Epithelial cell of prostate (primary cell): ENCODE measurements at places on chromosomes 1 and 21.

GRCh38 chr1:40438391-40439015 lies 11.8 kb upstream of the ZFP69B start:
- no peak for DNase-seq

- DNase-seq: no peak
These were observed 4.7 kb downstream of the CELF3 start for GRCh38 chr1:151711951-151712350.

- DNase-seq: no peak
These were observed 17.3 kb downstream of the CA6 start for GRCh38 chr1:8962812-8963530.

GRCh38 chr1:197663162-197663953 lies 111.9 kb downstream of the DENND1B start:
- DNase-seq: no peak

DNA sequence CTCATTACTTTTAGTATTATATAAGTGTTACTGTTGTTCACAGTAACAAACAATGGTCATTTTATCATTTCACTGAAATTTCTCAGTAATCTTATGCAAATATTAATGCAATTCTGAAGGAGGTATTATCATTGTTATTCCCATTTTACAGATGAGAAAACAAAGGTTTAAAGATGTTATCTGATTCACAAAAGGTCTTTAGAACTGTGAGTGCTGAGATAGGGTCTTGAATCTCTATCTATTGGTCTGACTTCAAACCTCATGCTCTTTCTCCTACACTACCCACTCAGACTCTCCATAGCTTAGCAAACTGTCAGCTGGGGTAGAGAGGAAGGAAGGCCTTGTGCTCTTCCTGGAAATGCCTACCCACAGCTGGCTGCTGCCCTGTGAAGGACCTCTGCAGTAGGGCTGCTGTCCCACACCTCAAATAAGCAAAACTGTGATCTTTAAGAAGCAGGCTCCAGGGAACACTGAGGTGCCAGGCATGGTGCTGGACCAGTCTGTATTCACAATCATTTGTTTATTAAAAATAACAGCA lies 6.2 kb upstream of the OSCP1 start:
- DNase-seq: no peak

- DNase-seq: no peak
These were observed 7.3 kb upstream of the DEDD start for GRCh38 chr1:161139766-161140165.

- peak; percentile 92 for DNase-seq
These were observed 2.0 kb upstream of the RCC2 start for GRCh38 chr1:17441265-17441992.

GRCh38 chr21:14533499-14534428 lies 12.4 kb downstream of the SAMSN1 start:
- peak; percentile 68 for DNase-seq

GRCh38 chr1:203563291-203563690 lies 63.3 kb upstream of the ATP2B4 start:
- no peak for DNase-seq

GRCh38 chr1:186194107-186194756 lies 180.8 kb downstream of the TPR start:
- DNase-seq: no peak

- no peak for DNase-seq
These were observed 252.7 kb downstream of the TTLL7 start for GRCh38 chr1:83746234-83746633.

DNA sequence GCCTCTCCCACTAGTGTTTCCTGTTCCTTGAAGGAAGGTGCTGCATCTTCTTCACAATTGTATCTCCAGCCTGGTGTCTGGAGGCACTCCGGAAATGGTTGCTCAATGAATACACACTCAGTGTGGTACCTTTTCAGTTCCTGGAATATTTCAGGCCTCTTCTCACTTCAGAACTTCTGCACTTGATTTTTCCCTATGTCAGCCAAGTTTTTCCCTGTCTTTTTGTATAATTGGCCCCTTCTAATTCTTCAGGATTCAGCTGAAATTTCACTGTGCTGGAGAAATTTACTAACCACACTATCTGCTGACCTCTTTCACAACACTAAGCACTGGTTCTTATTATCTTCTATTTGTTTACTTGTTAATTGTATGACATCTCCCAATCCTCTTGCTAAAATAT lies 61.2 kb upstream of the MAP10 start:
- no peak for DNase-seq

GRCh38 chr1:23062271-23062670 lies 43.0 kb downstream of the KDM1A start:
- DNase-seq: no peak

- no peak for DNase-seq
These were observed 24.0 kb downstream of the NGF start for GRCh38 chr1:115314092-115314491.

- no peak for DNase-seq
These were observed 39.9 kb upstream of the SRSF10 start for GRCh38 chr1:24020025-24020424.

- no peak for DNase-seq
These were observed 72.5 kb downstream of the SYDE2 start for GRCh38 chr1:85128316-85128715.

DNA sequence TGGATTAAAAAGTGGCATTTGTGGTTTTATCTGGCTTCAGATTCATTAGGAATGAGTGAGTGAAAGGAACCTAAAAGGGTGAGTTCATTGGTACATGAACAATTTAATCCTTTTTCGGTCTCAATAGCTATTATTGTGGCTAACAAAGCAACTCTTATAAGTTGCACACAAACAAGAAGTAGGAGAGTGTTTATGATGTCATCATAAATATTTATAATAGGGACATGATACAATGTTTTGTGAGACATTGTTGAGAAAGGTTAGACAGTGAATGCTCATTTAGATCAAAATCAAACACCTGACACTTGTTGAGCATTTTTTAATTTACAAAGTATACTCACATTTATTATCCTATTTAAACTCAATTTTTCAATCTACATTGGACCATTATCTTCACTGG lies 363.4 kb downstream of the PDE4B start:
- no peak for DNase-seq

GRCh38 chr1:924656-925560 lies 1.2 kb downstream of the SAMD11 start:
- no peak for DNase-seq

- DNase-seq: peak; percentile 18
These were observed 1180.3 kb upstream of the B3GALT2 start for GRCh38 chr1:194366705-194367104.

GRCh38 chr1:5991381-5992025 lies 722 bp downstream of the NPHP4 start:
- DNase-seq: no peak

- no peak for DNase-seq
These were observed 94.0 kb downstream of the CCDC185 start for GRCh38 chr1:223486932-223487886.

- no peak for DNase-seq
These were observed 36.0 kb upstream of the ATP2B4 start for GRCh38 chr1:203590603-203591002.

- no peak for DNase-seq
These were observed 477.9 kb downstream of the LMO4 start for GRCh38 chr1:87806379-87807094.

DNA sequence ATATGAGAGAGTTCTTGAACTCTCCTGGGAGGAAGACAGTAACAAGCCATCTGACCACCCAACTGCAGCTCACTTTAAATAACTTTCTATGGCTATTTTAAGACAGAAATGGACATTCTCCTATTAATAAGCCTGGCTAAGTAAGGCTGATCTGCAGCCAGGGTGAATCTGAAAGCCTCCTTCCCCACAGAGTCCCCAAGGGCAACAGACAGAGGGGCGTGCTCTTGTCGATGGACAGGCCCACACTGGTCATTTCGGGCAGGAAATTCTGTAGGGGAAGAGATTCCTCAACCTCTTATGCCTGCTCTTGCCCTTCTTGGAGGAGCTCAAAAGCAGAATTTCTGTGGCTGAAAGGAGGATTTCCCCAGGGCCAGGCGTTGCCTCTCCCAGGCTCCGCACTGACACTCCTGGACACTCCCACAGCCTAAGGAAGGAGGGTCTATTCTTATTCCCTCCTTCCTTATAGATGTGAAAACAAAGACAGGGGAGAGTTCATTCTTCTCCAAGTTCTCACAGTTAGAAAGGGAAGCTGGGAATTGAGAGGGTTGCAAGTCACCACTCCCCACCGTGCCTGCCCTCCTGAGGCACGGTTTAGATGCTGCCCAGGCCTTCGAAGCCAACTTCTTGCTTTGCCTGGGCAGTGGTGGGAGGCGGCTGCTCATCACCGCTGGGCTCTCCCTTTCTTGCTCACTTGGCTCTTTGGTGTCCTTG lies 17.9 kb upstream of the KANK4 start:
- no peak for DNase-seq

- DNase-seq: no peak
These were observed 70.3 kb downstream of the VPS26C start for GRCh38 chr21:37196847-37197246.

DNA sequence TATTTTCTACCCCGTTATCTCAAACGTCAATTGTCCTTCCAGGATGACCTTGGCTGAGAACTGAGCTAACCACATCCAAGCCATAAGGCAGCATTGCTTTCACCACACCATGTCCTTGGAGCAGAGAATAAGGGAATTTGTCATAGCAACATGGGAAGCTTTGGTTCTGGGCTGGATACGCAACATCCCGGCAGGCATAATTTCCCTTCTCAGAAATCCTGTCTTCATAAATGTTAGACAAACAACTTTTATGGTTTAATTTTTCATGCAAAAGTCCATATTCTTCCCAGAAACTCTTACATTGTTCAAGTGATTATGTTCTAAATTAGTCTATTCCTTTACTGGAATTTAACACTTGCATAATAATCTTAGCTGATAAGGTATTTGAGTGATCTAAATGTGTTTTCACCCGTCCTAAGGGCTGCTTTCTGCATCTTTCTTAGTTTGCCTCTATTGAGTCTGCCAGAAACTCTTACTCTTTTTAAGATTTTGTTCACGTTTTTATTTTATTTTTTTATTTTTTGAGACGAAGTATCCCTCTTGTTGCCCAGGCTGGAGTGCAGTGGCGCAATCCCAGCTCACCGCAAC lies 51.8 kb downstream of the KCNJ15 start:
- DNase-seq: no peak

DNA sequence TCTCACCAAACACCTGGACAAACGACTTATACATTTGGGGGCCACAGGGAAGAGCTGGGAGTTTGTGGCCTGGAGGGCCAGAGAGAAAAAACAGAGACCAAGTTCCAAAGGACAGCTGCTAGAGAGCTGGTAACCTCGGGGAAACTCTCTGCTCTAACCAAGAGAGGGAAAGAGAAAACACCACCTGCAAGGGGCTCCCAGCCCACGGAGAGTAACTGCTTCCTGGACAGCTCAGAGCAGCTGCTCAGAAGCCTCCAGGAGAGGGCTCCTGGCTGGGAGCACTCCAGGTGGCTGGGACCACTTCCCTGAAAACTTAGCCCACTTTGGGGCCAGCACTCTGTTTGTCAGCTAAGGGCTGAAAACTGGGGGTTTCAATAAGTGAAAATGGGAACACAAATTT lies 154.8 kb upstream of the GRIK3 start:
- no peak for DNase-seq
